ENCODE measurements at places on chromosomes 5 and 9. TPM values are rescaled to one million over a fixed set of nuclear protein-coding genes. Genes with fewer than 3 reads are reported as not detected.

- no peak for DNase-seq
These were observed 220.1 kb downstream of the DAB2IP start for GRCh38 chr9:121871431-121872025.

DNA sequence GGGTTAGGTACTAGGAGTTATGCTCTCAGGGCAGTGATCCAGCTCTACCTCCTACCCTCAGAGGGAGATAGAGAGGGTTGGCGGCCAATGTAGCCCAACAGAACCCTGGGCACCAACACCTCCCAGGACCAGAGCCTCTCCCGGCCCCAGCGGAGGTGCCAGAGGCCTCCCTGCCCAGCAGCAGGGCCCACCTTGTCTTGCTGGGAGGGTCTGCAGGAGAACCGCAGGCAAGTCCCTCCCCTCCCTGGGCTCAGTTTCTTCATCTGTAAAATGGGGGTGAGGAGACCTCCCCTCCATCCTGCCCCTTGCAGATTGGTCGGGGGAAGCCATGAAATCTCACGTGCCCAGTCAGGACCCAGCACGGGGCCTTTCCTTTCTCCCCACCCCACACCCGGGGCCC, 34.4 kb downstream of the HK3 start:
- DNase-seq, result no peak

- DNase-seq, result no peak
These were observed 196.2 kb downstream of the MARCHF11 start for GRCh38 chr5:15983392-15983791.

DNA sequence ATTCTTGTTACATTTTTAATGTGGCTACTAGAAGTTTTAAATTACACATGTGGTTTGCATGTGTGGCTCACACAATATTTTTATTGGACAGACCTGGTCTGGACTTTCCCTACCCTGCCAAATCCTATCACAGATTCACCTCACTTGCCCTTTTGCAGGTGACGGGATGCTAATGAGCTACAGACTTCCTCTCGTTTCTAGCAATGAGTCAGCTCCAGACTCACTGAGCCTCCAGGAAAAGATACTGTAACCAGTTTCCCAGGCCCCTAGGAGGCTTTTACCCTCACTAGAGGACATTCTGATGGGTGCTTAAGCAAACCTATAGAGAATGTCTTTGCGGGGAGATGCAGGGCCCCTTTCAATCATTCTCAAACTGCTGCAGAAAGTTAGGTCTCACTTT, 135.4 kb downstream of the WDR41 start:
- no peak for DNase-seq

DNA sequence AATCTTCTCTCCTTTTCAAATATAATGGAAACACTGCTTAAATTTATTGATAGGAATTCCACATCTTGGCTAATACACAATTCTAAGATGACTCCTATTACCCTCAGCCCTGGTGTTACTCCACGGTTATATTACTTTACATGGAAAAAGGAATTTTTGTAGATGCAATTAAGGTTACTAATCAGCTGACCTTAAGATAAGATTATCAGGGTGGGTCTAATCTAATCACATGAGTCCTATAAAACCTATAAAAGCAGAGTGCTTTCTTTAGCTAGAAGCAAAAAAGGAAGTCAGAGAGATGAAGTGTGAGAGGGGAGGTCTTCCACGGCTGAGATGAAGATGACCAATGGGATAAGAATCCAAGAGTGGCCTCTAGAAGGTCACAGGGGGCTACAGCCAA, 268.6 kb downstream of the PDE4D start:
- DNase-seq, result no peak

GRCh38 chr5:82388181-82388580, 110.0 kb upstream of the RPS23 start:
- no peak for DNase-seq

DNA sequence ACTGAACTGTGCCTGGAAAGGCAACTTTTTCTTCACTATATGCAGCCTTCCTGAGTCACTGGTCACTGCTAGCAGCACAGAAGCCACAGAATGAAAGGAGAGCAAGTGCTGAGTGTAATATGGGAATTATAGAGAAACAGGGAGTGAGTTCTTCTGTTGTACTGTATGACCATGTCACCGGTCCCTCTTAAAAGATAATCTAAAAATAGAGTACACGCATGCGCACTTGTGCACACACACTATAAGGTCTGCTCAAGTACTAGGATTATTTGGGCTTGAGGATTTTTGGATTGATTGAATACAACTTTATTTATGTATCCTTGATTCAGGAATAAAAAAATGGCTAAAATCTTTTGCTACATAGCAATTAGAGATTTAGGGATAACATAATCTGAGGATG, 571.9 kb downstream of the PDE4D start:
- no peak for DNase-seq

DNA sequence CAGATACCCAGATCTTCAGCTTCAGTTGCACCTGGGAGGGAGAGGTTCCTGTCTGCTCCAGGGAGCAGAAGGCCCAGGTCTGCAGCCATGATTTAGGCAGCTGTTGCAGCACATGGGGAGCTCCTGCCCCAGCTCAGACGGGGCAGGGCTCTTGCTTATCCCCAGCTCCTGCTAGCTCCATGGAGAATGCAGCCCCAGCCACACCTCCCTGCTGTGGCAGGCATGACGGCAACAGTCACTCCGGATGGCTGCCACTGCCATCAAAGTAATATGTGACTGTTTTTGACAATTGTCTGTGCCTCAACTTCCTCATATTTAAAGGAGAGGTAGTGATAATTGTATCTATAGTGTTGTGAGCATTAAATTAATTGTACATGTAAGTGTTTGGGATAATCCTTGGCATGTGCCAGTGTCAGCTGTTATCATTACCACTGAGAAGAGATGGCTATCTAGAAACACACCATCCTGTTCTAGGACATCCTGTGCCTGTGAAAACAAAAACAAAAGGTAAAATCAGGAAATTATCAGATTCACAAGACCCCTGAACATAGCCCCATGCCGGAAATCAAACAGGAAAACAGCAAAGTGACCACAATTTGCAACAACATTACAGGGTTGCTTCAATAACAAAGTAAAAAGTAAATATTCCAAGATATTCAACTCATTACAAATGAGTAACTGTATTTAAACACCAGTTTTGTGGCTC, 1048.8 kb upstream of the ACO1 start:
- DNase-seq, result no peak

DNA sequence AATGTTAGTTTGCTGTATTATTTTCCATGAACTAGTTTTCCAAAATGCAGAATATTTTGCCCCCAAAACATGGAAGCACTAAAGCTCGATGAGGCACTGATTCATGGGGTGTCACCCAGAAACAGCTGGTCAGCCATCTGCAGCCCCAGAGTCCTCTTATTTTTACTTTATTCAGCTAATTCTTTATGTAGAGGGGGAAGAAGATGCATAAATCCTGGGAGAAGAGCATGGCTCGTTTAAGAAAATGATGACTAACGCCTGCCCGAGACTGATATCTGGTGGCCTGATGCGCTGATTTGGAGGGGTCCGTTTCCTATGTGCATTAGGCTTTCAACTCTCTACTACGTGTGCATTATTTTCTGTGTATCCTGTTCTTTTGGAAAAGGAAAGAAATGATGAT, 390.3 kb upstream of the MEF2C start:
- DNase-seq, result no peak

DNA sequence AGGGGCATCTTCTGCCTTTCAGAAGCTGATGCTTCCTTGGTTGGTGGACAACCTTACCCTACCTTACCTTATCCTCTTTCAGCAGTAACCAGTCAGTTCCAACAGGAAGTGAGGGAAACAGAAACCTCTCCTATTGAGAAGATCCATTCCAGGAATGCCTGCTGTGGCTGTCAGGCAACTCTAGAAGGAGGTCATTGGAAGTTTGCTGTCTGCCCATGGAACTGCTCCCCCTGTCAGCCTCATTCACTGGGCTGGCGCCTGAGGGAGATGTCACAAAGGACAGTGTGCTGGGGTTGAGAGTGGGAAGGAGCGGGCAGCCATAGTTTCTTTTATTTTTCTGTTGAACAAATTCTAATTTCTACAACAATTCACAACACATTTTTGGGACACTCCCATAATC, 54.7 kb downstream of the IRX1 start:
- no peak for DNase-seq

DNA sequence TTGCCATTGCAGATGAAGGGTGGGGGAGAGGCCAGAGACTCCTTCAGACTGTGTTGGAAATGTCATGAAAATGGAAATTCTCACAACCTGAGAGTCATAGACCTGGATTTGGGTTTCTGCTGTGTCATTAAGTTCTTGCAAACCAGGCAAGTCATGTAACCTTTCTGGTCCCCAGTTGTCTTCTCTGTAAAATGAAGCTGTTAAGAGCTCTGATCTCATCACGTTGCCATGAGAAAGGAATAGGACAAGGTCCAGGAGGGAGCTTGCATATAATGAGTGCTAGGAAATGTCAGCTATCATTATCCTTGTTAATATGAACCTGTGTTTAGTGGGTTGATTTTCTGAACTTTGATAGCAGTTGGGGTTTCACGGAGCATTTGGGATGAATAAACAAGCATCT, 59.1 kb downstream of the FGF1 start:
- no peak for DNase-seq

GRCh38 chr5:66987949-66988838, 208.4 kb downstream of the CD180 start:
- no peak for DNase-seq

- DNase-seq, result no peak
These were observed 484.0 kb downstream of the SPATA31A7 start for GRCh38 chr9:61673664-61674381.

DNA sequence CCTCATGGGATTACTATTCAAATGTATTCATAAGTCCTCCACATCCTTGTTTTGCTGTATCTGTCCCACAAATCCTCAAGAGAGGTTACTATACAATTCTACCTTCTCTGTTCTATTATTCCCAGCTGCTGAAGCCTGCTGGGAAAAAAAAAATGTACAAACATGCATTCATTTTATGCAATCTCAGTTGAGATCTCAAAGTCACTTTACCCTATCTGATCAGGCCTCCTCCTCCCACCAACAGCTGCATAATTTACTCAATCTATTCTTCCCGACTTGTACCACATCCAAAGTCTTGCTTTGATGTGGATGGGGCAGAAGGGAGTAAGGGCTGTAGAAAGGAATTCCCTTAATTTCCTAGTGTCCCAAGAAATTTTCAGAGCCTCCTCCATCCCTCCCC, 28.6 kb downstream of the PSIP1 start:
- no peak for DNase-seq

GRCh38 chr9:108057421-108058134, 568.0 kb upstream of the KLF4 start:
- DNase-seq, result no peak

DNA sequence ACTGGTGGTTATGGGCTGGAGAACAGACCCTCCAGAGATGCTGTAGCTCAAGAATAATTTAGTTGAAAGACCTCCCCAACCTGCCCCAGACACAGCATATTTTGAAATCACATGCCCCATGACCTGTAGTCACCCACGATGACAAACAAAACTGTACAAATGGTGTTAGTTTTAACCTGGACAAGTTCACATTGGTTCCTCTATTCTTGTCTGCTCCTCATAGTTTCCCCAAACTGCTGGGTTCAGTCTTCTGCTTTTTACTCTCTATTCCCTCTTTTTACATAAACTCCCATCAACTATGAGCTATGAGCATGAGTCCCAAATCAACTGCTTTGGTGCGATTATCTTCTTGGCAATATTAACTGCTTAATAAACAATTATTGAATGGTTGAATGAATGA, 365.3 kb upstream of the CLINT1 start:
- DNase-seq, result no peak

DNA sequence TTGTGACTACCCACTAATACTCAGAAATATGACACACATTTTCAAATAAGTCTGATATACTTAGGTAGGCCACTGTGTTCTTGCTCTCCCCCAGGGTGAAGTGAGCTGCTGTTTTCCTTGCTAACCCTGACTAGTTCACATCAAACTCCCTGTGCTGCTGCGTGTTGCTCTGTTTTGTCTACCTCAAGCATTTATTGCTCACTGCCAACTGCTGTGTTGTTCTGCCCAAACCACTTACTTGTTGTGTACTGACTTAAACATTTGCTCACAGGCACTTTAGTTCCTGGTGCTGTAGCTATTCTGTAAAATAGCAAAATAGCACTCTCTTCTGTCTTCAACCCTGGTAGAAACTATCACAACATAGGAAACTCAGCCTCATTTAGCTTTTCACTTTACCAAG, 255.7 kb downstream of the HCN1 start:
- DNase-seq, result no peak

- no peak for DNase-seq
These were observed 45.5 kb upstream of the ANKRD33B start for GRCh38 chr5:10518347-10518746.

PCDHB4 gene
- total RNA-seq, result 0.35 TPM

NDUFA8 gene
- 85.0 TPM for total RNA-seq

TMEM174 gene
- total RNA-seq, result not detected

JAKMIP2 gene
- 2.0 TPM for total RNA-seq

CAST gene
- total RNA-seq, result 372 TPM

MELK gene
- total RNA-seq, result 2.5 TPM

GNAQ gene
- total RNA-seq, result 104 TPM

UAP1L1 gene
- total RNA-seq, result 10.5 TPM

S100Z gene
- total RNA-seq, result not detected

SH3RF2 gene
- 99.7 TPM for total RNA-seq

LMAN2 gene
- 91.9 TPM for total RNA-seq

ADAMTS16 gene
- 0.26 TPM for total RNA-seq

BHMT2 gene
- 17.7 TPM for total RNA-seq
